ENCODE measurements at places on chromosomes 2 and 18.
A peak's percentile ranks its signal among the peaks of the same experiment; 100 is the strongest.

DNA sequence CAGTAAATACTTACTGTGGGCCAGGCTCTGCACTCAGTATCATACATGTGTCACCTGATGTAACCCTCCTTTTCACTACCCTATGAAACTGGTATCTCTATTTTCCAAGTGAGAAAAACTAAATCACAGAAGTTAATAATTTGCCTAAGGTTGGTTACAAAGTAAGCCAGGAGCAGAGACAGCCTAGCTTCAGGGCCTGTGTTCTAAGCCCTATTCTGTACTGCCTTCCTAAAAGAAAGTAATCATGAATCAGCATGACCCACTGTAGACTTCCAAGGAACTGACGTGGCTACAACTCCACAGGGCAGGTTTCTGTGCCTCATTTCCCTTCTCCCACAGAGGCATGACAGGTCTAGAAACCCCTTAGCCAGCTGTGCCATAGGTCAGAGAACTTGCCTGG is 14.3 kb downstream of the ZNF142 start:
- no peak for DNase-seq

DNA sequence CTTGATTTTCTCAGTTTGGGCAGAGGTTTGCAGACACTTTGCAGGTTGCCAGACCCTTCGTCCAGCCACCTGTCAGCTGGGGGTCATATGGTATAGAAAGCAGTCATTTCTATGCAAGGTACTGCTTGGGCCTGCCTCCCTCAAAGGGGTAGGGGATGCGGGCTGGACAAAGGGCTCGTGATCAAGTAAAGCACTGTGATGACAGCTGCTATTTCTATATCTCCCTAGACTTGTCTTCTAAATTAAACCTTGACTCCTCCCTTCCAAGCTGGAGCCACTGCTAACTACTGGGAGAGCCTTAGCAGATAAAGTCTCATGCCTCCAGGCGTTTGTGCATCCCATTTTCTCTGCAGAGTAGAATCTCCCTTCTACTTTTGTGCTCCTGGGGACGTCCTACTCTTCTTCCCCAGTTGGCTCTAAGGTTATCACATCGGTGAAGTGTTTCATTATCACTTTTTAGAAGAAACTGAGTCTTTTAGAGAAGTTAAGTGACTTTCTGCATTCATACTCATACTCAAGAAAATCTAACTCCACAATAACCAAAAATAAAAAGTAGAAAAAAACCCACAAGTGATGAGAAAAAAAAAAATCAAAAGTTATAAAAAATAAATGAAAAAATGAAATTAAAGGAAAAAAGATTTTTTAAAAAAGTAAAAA is 710 bp upstream of the XRCC5 start:
- DNase-seq = no peak

DNA sequence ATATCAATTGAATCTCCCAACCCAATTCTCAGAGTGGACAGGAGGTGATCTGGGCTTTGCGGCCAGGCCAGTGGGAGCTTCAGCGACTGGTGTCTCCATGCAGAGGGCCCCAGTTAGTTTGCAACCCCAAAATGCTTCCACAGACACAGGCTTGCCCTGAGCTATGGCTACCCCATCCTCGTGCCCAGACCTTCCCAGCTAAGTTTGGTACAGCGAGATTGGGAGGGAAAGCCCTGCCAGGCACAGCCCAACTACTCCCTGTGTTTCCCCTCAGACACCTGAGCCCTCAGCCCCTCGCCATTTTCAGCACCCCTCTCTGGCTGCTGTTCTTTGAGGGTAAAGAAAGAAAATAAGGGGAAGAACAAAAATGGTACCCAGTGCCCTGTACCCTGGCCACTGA is 142.9 kb downstream of the TNS1 start:
- no peak for DNase-seq

GRCh38 chr18:69948919-69949537 is 1.4 kb upstream of the CD226 start:
- DNase-seq = peak; percentile 41

GRCh38 chr18:13240060-13240725 is 21.6 kb downstream of the LDLRAD4 start:
- no peak for DNase-seq

GRCh38 chr2:66322506-66323260 is 112.2 kb upstream of the MEIS1 start:
- DNase-seq = no peak

DNA sequence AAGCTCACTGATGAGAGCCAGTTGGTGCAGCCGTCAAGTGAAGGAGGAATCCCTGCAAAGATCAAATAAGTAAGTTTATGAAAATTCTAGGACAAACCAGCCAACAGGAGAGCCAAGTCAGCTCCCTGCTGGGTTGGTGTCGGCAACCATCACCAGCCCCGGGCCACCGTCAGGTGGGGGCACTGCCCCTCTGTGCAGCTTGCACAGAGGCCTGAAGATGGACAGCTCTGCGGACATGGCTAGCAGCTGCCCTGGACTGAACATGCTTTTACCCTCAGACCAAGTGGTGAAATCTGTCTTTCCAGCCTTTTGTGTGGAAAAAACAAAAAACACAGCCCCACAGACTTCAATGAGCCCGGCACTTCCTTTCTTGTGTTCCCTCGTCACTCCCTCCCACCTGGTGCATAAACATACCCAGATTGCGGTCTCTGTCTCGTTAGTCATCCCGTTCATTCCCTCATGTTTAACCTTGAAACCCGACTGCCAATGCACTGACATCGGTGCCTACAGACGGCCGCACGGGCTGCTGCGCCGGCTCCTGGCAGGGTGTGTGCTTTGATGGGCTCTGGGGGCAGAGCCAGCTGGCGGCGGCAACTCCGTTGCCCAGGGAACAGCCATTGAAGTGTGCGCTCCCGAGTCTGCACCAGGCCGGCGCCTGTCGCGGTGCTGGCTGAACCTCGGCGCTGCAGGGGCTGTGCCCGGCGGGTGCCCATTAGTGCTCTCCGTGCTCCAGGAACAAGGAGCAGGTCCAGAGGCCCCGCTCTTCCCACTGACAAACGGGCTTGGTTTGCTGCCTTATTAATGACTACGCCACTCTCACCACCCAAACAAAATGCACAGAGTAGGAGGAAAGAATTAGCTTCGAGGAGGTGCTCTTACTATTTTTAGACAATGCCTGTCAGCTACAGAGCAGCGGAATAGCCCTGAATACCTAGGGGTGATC is 95.3 kb downstream of the EIPR1 start:
- DNase-seq = no peak

- peak; percentile 44 for DNase-seq
Observed at GRCh38 chr2:200862532-200863000, 1.9 kb downstream of the CLK1 start.

DNA sequence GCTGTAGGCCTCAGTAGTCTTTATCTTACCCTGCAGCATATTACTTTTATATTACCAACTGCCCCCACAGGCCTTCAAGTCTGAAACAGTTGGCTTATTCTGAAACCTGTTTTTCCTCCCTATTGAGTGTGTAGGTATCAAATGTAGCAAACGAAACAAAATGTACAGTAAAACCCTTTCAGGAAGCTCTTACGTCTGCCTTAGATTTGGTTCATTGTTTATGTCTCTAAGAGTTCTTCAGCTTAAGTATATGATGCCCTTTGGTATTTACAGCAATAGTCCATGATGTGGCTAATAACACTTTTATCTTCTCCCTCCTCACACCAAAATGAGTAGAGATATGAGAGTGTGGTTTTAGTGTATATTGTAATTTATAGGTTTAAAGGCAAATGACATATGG is 108.8 kb downstream of the DOCK10 start:
- DNase-seq = no peak

DNA sequence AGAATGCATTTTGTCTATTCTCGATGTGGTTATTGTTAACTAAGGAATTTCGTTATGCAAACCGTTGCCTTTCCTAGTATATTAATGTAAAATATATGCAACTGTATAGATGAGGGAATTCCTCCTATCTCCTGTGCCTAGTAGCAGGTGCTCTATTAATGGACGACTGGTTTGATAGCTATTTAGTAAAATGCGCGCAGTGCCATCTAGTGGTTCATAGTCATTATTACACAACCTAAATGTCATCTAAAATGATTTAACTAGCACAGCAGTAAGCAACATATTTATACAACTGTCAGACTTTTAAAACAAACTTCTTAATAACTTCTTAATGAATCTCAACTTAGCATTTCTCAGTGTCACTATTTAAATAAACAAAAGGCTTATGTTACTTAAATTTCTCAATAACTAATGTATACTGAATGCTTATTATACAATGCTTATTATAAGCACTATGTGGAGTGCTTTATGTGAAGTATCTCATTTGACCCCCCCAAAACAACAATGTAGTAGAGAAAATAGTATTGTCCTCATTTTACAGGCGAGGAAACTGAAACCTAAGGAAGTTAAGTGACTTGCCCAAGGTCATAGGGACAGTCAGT is 77.9 kb downstream of the DTNA start:
- DNase-seq = peak; percentile 19

DNA sequence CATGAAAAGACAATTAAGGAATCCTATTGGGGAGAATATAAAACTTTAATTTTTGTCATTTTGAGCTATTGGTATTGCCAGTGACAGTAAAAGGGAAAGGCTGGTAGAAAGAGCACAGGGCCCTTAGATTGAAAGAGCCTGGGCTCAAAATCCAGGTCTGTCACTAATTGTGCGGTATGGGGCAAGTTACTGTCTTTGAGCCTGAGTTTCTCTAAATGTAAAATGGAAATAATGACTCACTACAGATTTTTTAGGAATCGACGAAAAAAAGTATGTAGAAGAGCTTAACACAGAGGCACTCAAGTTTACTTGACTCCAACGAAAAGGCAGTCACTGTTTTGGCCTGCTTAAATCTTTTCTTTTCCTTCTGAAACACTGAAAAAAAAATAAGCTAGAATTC is 7.0 kb downstream of the NDUFV2 start:
- no peak for DNase-seq

GRCh38 chr2:205161156-205161839 is 521.0 kb upstream of the NRP2 start:
- DNase-seq = no peak

DNA sequence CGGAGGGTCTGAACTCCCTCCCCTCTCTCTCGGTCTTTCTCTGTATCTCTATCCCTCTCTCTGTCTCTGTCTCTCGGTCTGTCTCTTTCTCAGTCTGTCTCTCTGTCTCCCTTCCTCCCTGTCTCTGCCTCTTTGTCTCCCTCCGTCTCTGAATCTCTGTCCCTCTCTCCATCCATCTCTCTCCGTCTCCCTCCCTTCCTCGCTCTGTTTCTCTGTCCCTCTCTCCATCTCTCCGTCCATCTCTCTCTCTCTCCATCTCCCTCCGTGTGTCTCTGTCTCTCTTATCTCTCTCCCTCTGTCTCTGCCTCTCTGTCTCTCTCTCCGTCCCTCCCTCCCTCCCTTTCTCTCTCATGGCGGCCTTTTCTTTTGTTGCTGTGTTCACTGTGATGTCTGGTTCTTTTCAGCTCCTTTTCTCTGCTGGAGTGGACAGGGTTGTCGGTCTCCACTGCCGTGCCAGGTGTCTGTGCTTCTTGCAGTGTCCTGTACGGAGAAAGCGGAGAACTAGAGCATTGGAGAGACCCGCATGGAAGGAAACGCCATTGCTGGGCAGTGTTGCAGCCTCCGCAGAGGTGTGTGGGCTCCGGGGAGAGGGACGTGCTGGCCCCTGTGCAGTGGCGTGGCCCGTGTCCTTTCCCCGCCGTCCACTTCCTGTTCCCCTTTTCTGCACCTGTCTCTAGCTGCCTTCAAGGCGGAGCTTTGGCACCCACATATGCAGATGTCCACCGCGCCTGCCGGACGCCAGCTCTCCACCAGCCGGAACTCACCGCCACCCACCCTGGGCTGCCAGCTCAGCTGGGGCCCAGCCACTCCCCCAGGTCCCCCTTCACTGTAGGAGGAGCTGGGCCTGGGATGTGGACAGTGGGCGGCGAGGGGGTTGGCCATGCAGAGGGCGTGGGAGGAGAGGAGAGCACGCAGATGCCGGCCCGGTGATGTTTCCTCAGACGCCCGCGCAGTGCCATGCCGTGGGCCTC is 113.1 kb downstream of the NFATC1 start:
- no peak for DNase-seq

DNA sequence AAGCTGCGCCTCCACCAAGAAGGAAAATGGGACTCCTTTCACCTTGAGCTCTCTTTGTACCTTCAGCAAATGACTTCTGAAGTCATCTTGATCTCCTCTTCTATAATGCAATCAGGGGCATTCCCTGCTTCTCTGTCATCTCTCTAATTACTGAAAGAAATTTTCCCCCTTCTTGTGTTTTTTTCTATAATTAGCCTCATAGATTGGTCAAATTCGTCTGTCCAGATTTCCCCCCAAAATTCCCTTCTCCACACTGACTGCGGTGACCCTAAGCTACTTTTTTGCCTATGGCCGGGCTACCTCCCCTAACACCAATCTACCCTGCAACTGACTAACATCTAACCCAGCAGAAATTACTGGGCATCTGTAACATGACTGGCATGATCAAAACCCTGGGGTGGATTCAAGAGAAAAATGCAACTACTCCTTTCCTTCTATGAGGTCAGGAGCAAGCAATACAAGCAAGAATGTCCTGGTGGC is 168.6 kb downstream of the BCL2 start:
- no peak for DNase-seq

- DNase-seq = no peak
Observed at GRCh38 chr2:36857713-36858112, 108.6 kb downstream of the STRN start.

GRCh38 chr2:112960230-112960825 is 17.5 kb upstream of the IL36G start:
- DNase-seq = no peak

DNA sequence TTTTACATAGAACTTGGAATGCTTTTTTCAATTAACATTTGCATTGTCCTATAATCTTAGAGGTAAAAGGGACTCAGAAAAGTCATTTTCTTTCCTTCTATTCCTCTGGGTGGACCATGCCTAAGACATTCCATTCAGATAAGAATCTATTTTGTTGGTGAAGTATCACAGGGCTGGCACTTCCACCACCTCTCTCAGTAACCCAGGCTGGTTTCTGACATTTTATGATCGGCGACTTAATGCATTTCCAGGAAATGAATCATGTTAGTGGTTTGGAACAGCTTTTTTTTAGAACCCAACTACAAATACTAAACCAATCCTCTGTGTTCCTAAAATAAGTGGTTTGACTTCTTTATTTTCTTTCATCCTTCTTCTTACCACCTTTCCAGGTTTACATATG is 27.0 kb downstream of the GAD1 start:
- no peak for DNase-seq

DNA sequence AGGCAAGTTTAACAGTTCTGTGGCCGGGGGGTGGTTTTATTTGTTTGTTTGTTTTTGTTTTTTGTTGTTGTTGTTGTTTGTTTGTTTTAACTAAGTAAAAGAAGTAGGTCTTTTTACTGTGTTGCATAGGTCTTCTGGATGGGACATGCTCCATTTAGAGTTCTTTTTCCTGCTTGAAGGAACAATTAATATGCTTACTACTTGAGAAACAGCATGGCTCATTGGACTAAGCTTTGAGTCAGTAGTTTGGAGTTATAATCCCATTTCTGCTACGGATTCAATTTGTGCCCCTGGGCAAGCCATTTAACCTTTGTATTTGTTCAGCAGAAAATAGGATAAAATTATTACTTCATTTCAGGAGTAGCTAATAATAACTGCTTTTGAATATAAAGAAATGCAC is 8.7 kb upstream of the ACVR2A start:
- no peak for DNase-seq

- DNase-seq = no peak
Observed at GRCh38 chr2:80112790-80113189, 191.8 kb downstream of the LRRTM1 start.

Data from CD4-positive, alpha-beta T cell treated with Interleukin-6 at 100 ng/mL for 8 hours (primary cell).